ENCODE measurements at places on chromosomes 1 and 21. TPM values are rescaled to one million over a fixed set of nuclear protein-coding genes. Genes with fewer than 3 reads are reported as not detected.

The LRRC42 gene
- total RNA-seq = 30.9 TPM

The HSD3B2 gene
- total RNA-seq = not detected

The LPAR3 gene
- total RNA-seq = 0.37 TPM

The FAM43B gene
- under 0.01 TPM for total RNA-seq

The MEX3A gene
- 0.73 TPM for total RNA-seq

The SLC45A3 gene
- total RNA-seq = 0.37 TPM

Measured in subcutaneous preadipocyte (primary cell).